GM10248 (cell line): ENCODE measurements at places on chromosomes 13 and 19.
A peak's percentile ranks its signal among the peaks of the same experiment; 100 is the strongest.

DNA sequence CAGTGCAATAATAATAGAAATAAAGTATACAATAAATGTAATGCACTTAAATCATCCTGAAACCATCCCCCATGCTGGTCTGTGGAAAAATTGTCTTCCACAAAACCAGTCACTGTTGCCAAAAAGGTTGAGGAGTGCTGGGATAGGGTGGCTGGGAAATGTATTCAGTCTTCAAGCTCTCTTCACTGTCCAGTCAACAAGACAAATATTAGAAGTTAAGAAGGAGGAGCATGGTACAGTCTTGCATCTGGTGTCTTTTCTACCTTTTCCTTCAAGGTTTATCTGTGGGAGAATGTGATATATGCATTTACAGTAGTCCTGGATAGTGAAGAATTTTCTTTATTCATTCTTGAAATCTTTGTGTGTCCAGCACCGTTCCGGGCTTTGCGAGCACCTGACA is 203.4 kb downstream of the GPC5 start:
- DNase-seq: no peak

GRCh38 chr19:49857838-49858087 is 6.8 kb downstream of the PTOV1 start:
- no peak for DNase-seq

DNA sequence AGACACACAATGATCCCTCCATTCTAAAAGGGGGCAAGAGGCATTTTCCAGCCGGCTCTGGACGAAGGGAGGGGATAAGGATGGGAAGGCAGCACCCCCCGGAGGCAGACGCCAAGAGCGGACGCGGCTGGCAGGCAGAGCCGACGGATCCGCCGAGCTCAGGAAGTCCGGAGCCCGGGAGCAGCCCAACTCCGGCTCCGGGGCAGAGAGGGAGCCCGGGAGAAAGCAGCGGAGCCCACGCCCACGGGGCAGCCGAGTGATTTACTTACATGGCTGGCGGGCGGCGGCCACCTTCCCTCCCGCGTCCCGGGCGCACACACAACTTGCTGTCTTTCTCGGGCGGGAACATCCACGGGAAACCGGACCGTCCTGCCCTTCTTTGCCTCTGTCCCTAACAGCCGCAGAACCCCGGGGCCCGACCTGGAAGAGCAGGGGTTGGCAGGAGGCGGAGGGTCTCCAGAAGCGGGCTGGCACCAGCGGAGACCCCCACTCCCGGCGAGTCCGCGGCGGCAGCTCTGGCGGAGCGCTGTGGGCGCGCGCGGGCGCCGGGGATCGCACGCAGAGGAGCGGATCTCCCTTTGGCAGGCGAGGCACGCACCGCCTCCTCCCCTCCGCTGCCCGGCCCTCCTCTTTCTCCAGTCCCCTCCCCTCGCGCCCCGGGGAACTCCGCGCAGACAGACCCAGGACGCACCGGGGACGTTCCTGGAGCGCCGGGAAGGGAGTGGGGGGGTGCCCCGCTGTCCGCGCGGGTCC is at the start of gene LHFPL6:
Gene LHFPL6 (minus strand): TSS at position 580 of the 753 bp plus-strand sequence.
- peak; percentile 87 for DNase-seq

- no peak for DNase-seq
These were observed 14.6 kb upstream of the KCNN1 start for GRCh38 chr19:17951990-17952976.

- no peak for DNase-seq
These were observed 2.9 kb downstream of the EDNRB start for GRCh38 chr13:77915686-77916085.
